Naive thymus-derived CD4-positive, alpha-beta T cell (primary cell): ENCODE measurements at places on chromosomes 1 and 21.

DNA sequence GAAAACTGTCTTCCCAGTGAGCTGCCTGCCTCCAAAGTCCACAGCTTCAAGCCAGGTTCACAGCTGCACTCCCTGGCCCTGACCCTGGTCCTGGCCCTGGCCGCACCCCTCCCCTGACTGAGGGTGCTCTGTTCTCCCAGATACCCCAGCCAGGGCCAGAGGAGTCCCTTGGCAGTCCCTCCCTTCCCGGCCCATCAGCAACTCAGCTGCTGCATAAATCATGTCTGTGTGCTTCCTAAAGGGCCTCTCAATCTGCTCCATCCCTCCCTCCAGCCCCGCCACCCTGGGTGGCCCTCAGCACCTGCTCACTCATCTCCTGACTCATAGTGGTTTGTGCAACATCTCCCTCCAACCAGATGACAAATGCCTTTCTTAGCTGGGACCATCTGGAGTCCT is 24.8 kb upstream of the C1orf174 start:
- no peak overlapping the region for H3K4me3 ChIP-seq
- DNase-seq, result no peak
- H3K4me1 ChIP-seq, result no peaks in the 10 kb centered on the region
- H3K27me3 ChIP-seq, result no peaks in the 10 kb centered on the region
- no peak overlapping the region for H3K27ac ChIP-seq
- no peaks in the 10 kb centered on the region for H3K36me3 ChIP-seq

- H3K4me3 ChIP-seq, result no peak overlapping the region
- H3K27ac ChIP-seq, result no peak overlapping the region
- H3K4me1 ChIP-seq, result peaks cover 2% of the 10 kb centered on the region
- H3K27me3 ChIP-seq, result peaks cover 28% of the 10 kb centered on the region
- no peak for DNase-seq
These were observed 10.3 kb upstream of the PROX1 start for GRCh38 chr1:213977486-213977842.

DNA sequence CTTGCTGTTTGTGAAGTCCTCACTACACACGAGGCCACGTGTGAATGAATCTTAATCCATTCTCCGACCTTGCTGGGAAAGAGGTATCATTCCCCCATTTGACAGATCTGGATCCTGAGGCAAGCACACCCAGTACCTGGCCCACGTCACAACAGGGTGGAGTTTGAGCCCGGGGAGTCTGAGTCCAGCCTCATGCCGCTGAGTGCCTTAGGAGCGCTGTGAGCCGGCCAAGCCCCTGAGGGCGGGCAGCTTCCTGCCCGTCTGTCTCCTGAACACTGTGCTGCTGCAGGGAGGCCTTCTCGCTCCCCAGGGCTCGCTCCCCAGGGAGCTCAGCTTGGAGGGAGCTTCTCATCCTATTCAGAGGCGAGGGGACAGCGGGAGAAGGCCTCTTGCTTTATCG is 29.7 kb downstream of the SLC45A1 start:
- H3K27ac ChIP-seq, result no peak overlapping the region
- H3K4me3 ChIP-seq, result no peak overlapping the region
- no peaks in the 10 kb centered on the region for H3K36me3 ChIP-seq
- peaks cover 3% of the 10 kb centered on the region for H3K4me1 ChIP-seq
- no peaks in the 10 kb centered on the region for H3K27me3 ChIP-seq
- DNase-seq, result no peak

DNA sequence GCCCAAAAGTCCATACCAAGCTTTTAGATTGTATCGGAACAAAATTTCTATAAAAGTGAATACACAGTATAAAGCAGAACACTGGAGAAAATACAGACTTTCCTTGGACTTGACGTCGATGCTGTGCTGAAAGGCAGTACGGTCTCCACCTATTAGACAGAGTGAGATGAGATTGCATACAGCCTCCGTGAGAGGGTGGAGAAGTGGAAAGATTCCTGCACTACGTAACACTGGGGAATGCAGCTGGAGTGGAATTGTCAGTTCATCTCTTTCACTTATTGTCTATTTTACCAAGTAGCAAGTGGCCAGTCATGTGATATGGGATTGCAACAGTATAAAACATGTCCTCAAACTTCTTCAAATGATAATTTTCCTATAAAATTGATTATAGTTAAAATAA is 209.5 kb downstream of the ZP4 start:
- no peak overlapping the region for H3K27ac ChIP-seq
- H3K27me3 ChIP-seq, result no peaks in the 10 kb centered on the region
- no peaks in the 10 kb centered on the region for H3K4me1 ChIP-seq
- H3K36me3 ChIP-seq, result no peaks in the 10 kb centered on the region

DNA sequence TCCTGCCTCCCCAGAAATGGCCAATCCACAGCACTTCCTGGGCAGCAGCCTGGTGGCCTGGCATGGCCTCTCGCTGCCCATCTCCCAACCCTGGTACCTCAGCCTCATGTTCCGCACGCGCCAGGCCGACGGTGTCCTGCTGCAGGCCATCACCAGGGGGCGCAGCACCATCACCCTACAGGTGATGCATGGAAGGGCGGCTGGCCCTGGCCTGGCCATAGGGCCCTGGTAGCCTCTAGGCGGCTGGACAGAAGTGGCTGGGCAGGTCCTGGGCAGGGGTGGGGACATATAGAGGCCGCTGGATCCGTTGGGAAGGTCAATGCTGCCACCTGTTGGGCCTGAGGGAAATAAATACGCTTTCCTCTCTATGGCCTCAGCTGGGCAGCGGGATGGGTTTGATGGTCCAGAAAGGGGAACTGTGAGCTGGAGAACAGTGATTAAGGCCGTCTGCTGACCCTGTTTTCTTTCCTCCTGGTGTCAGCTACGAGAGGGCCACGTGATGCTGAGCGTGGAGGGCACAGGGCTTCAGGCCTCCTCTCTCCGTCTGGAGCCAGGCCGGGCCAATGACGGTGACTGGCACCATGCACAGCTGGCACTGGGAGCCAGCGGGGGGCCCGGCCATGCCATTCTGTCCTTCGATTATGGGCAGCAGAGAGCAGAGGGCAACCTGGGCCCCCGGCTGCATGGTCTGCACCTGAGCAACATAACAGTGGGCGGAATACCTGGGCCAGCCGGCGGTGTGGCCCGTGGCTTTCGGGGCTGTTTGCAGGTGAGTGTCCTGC is 14.4 kb downstream of the CELSR2 start:
- H3K4me3 ChIP-seq, result no peak overlapping the region
- no peaks in the 10 kb centered on the region for H3K4me1 ChIP-seq
- no peak overlapping the region for H3K27ac ChIP-seq
- no peaks in the 10 kb centered on the region for H3K27me3 ChIP-seq
- peak; percentile 72 for DNase-seq

DNA sequence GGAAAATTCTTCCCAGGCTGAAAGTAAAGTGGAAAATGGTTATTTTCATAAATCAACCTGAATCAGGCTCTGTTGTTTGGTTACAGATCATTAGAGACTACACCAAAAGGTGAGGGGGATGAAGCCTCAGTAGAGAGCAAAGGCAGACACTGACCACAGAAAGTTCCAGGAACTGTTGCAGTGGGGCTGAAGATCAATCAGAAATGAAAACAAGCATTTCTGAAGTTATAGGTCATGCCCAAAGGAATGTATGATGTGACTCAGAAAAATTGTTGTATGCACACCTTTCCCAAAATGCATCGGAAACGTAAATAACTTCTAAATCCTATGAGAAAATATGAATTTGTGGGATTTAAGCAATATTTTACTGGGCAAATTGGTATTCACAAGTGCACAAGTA is 63.3 kb downstream of the FYB2 start:
- no peak overlapping the region for H3K27ac ChIP-seq
- no peak for DNase-seq
- no peaks in the 10 kb centered on the region for H3K27me3 ChIP-seq
- no peaks in the 10 kb centered on the region for H3K36me3 ChIP-seq

- H3K4me1 ChIP-seq, result no peaks in the 10 kb centered on the region
- H3K36me3 ChIP-seq, result no peaks in the 10 kb centered on the region
- DNase-seq, result no peak
These were observed 385.1 kb downstream of the NTNG1 start for GRCh38 chr1:107525961-107526360.

- H3K36me3 ChIP-seq, result peaks cover 9% of the 10 kb centered on the region
- no peaks in the 10 kb centered on the region for H3K4me1 ChIP-seq
- no peak overlapping the region for H3K27ac ChIP-seq
- DNase-seq, result no peak
- H3K4me3 ChIP-seq, result no peak overlapping the region
These were observed 8.5 kb upstream of the COL8A2 start for GRCh38 chr1:36133484-36133883.

- H3K27ac ChIP-seq, result no peak overlapping the region
- no peak for DNase-seq
- H3K27me3 ChIP-seq, result no peaks in the 10 kb centered on the region
- no peak overlapping the region for H3K4me3 ChIP-seq
These were observed 73.5 kb downstream of the SGIP1 start for GRCh38 chr1:66607458-66607857.

DNA sequence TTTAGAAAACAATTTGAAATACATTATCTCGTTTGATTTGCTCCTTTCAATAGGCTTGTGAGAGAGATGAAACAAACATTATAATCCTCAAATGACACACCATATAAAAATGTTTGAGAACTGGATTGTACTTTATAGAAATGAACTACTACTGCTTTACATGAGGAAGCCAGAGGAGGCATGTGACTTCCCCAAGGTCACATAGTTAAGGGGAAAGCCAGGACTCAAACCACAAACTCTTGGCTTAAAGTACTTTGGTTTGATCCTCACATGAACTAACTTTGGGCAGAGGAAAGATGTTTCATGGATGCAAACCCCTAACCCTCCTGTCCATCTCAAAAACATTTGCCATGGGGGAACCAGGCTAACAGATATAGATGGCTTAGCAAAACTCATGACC is 4.7 kb downstream of the ARHGEF11 start:
- H3K36me3 ChIP-seq, result no peaks in the 10 kb centered on the region
- DNase-seq, result no peak
- no peaks in the 10 kb centered on the region for H3K4me1 ChIP-seq
- no peak overlapping the region for H3K27ac ChIP-seq

DNA sequence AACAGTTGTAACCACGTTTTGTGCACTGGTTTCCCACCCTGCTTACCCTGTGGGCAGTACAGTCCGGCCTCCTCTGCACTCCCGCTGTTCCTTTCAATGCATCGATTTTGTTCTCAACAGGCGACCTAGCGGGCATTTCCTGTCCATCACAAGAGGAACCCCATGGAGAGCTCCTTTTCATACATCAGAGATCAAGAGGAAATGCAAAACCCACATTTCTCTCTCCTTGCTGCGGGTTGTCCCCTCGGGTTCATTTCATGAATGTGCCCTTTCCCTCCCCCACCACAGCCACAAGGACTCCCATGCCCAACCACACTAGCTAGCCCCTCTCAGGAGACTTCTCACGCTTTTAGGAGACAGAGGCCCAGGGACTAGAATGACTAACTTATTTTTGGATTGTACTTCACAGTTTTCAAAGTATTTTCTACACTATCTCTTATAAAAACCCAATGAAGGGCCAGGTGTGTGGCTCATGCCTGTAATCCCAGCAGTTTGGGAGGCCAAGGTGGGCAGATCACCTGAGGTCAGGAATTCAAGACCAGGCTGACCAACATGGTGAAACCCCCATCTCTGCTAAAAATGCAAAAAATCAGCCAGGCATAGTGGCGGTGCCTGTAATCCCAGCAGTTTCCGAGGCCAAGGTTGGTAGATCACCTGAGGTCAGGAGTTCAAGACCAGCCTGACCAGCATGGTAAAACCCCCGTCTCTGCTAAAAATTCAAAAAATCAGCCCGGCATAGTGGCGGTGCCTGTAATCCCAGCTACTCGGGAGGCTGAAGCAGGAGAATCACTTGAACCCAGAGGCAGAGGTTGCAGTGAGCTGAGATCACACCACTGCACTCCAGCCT is 18.4 kb downstream of the ATP1A4 start:
- H3K4me1 ChIP-seq, result no peaks in the 10 kb centered on the region
- no peak overlapping the region for H3K27ac ChIP-seq
- no peaks in the 10 kb centered on the region for H3K27me3 ChIP-seq
- no peak for DNase-seq
- H3K4me3 ChIP-seq, result no peak overlapping the region

GRCh38 chr1:29569971-29570634 is 333.8 kb downstream of the PTPRU start:
- no peaks in the 10 kb centered on the region for H3K4me1 ChIP-seq
- H3K27me3 ChIP-seq, result no peaks in the 10 kb centered on the region
- no peak overlapping the region for H3K27ac ChIP-seq
- no peaks in the 10 kb centered on the region for H3K36me3 ChIP-seq

GRCh38 chr1:221040691-221041285 is 161.5 kb downstream of the HLX start:
- no peaks in the 10 kb centered on the region for H3K4me1 ChIP-seq
- no peak overlapping the region for H3K27ac ChIP-seq
- H3K27me3 ChIP-seq, result no peaks in the 10 kb centered on the region
- DNase-seq, result no peak
- H3K4me3 ChIP-seq, result no peak overlapping the region

- H3K36me3 ChIP-seq, result no peaks in the 10 kb centered on the region
- peaks cover 40% of the 10 kb centered on the region for H3K4me1 ChIP-seq
- H3K27ac ChIP-seq, result peak within 1 kb of the TSS; percentile 67
These were observed at the start of gene IFI44 for GRCh38 chr1:78649628-78650027. Gene IFI44, plus strand, starts transcription at chr1:78649831. Its CDS starts 365 bp downstream, at chr1:78650196.

DNA sequence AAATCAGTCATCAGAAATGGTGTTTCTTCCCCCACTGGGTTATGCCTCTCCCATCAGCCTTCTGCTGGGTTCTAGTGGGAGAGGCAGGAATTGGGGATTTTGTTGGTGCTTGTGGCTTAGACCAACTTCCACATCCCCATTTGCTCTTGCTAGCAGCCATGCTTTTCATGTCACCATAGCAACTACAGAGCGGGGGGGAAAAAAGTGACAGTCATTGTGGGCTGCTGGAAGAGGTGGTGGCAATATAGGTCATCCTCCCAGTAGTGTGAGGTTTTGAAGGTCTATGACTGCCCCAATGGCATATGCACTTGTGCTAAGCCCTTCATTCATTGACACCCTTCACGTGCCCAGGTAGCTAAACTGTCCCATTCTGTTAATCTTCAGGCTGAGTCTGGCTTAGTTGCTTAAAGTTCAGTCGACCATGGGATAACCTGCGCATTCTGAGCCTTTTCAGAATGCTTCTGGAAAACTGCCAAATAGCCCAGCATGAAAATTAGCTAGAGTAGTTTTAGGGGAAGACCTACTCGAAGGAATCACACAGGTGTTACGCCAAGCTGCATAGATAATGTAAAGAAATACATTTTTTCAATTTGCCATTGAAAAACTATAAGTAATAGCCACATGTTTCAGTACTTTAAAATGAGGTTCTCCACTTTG is 53.7 kb upstream of the ZNF326 start:
- H3K4me1 ChIP-seq, result no peaks in the 10 kb centered on the region
- DNase-seq, result no peak
- H3K27me3 ChIP-seq, result no peaks in the 10 kb centered on the region

- no peak for DNase-seq
- no peaks in the 10 kb centered on the region for H3K36me3 ChIP-seq
These were observed 77.1 kb downstream of the GBP6 start for GRCh38 chr1:89440911-89441310.

GRCh38 chr1:181714428-181714827 is 231.1 kb downstream of the CACNA1E start:
- DNase-seq, result no peak
- H3K27ac ChIP-seq, result no peak overlapping the region
- H3K4me1 ChIP-seq, result no peaks in the 10 kb centered on the region
- no peaks in the 10 kb centered on the region for H3K36me3 ChIP-seq
- no peaks in the 10 kb centered on the region for H3K27me3 ChIP-seq

- no peaks in the 10 kb centered on the region for H3K36me3 ChIP-seq
- DNase-seq, result no peak
- H3K27ac ChIP-seq, result no peak overlapping the region
- H3K27me3 ChIP-seq, result peaks cover 3% of the 10 kb centered on the region
- no peak overlapping the region for H3K4me3 ChIP-seq
- H3K4me1 ChIP-seq, result no peaks in the 10 kb centered on the region
These were observed 39.4 kb upstream of the CCDC27 start for GRCh38 chr1:3712573-3713535.

- no peaks in the 10 kb centered on the region for H3K36me3 ChIP-seq
- H3K27ac ChIP-seq, result peak overlapping the region; percentile 7
- H3K27me3 ChIP-seq, result no peaks in the 10 kb centered on the region
- peaks cover 9% of the 10 kb centered on the region for H3K4me1 ChIP-seq
- DNase-seq, result no peak
These were observed 4.2 kb downstream of the AKT3 start for GRCh38 chr1:243845888-243846287.
